Activated T-cell treated with anti-CD3 and anti-CD28 coated beads for 4 hours (primary cell): ENCODE measurements at places on chromosomes 11 and 22.

- DNase-seq = no peak
These were observed 26.6 kb upstream of the TTC12 start for GRCh38 chr11:113287801-113288200.

DNA sequence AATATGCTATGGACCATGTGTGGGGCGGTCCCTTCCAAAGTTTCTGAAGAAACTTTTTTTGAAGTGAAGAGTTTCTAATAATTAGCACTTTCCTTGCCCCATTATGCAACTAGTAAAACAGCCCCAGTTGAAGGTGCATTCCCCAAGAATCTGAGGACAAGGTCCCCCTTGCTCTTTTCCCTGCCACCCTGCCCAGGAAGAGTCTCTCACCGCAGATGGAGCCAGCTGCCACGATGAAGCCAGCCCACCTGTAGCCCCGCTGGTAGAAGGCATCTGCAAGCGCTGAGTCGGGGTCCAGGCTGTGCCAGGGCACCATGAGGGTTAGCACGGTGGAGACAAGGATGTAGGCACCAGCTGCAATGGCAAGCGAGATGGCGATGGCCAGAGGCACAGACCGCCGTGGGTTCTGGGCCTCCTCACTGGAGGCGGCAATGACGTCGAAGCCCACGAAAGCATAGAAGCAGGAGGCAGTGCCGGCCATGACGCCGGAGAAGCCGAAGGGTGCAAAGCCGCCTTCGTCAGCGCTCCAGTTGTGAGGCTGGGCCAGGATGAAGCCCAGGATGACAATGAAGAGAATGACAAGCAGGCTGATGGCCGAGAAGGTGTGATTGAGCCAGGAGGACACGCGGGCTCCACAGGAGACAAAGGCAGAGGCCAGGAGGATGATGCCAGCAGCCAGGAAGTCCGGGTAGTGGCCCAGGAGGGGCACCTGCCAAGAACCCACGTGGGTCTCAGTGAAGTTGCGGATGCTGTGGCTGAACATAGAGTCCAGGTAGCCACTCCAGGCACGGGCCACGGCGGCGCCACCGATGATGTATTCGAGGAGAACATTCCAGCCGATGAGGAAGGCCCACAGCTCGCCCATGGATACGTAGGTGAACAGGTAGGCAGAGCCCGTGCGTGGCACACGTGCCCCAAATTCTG lies 1.5 kb downstream of the SLC7A4 start:
- no peak for DNase-seq

DNA sequence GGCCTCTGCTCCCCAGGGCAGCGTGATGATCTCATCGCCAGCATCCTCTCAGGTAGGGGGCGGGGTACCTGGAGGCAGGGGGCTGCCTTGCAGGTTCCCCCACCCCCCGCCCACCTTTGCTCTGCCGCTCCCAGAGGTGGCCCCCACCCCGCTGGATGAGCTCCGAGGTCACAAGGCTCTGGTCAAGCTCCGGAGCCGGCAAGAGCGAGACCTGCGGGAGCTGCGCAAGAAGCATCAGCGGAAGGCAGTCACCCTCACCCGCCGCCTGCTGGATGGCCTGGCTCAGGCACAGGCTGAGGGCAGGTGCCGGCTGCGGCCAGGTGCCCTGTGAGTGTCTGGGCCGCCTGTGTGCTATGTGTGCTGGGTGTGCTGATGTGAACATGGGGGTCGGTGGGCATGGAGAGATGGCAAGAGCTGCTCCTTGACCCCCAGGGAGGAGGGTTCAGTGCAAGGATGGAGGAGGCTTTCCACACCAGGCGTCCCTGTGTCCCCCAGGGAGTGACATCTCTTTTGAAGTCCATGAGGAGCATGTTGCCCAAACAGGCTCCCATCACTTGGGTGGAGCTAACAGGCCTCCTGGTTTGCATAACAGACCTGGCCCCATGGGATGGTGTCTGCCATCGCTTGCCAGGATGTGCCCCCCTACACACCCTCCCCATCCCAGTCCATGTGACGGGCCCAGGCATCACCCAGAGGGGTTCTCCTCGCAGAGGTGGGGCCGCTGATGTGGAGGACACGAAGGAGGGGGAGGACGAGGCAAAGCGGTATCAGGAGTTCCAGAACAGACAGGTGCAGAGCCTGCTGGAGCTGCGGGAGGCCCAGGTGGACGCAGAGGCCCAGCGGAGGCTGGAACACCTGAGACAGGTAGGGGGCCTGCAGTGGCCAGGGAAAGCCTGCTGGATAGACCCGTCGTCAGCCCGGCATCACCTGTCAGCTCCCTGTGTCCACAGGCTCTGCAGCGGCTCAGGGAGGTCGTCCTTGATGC lies 14.1 kb downstream of the PLCB3 start:
- DNase-seq = no peak

DNA sequence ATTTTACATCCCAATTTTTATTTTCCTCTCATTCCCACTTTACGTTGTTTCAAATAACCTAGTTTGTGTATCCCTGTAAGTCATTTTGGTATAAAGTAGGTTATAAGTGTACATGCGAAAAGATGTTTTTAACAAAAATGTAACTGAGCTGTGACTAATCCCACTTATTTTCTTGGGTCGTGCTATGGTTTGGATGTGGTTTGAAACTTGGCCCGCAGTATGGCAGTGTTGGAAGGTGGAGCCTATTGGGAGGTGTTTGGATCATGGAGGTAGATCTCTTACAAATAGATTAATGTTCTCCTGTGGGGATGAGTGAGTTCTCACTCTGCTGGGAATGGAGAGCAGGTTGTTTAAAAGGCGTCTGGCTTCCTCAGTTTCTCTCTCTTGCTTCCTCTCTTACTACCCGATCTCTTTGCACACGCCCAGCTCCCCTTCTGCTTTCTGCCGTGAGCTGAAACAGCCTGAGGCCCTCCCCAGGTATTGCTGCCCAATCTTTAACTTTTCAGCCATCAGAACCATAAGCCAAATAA lies 7.2 kb downstream of the RPL27A start:
- no peak for DNase-seq

- no peak for DNase-seq
These were observed 67.4 kb downstream of the ZBTB44 start for GRCh38 chr11:130247319-130247718.

DNA sequence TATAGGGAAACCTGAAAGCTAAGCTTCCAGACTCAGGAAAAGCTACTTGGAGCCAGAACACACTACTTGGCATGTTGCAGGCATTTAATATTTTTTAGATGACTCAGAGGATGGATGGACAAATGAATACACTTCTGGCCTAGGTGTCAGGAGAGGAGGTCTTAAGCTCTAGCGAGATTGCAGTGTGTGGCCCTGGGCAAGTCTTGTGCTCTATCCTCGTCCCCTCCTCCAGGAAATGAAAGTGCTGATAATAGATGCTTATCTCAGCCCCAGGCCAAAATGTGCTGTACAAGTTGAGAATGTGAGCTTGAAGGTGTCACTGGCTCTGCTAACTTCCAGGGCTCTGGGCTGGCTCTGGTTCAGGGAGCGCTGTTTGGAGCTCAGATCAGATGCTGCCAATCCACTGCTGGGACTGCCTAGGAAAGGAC lies 136.3 kb downstream of the PKNOX2 start:
- DNase-seq = no peak

DNA sequence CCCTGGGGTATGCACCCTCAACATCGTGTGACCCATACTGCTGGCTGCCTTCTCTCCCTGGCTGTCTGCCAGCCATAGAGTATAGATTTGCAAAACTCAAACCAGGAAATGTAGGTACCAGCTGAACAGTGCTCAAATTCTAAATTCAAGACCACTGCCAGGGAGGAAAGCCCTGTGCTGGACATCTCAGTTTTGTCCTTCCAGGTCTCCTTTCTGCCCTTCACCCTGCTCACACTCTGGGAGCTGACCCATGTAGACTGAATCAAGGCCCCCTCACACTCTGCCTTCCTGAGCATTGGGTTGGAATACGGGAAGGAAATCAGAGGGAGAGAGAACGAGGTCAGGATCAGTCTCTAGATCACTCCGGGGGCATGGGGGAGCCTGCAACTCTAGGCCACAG lies 12.4 kb upstream of the DRD2 start:
- DNase-seq = no peak

DNA sequence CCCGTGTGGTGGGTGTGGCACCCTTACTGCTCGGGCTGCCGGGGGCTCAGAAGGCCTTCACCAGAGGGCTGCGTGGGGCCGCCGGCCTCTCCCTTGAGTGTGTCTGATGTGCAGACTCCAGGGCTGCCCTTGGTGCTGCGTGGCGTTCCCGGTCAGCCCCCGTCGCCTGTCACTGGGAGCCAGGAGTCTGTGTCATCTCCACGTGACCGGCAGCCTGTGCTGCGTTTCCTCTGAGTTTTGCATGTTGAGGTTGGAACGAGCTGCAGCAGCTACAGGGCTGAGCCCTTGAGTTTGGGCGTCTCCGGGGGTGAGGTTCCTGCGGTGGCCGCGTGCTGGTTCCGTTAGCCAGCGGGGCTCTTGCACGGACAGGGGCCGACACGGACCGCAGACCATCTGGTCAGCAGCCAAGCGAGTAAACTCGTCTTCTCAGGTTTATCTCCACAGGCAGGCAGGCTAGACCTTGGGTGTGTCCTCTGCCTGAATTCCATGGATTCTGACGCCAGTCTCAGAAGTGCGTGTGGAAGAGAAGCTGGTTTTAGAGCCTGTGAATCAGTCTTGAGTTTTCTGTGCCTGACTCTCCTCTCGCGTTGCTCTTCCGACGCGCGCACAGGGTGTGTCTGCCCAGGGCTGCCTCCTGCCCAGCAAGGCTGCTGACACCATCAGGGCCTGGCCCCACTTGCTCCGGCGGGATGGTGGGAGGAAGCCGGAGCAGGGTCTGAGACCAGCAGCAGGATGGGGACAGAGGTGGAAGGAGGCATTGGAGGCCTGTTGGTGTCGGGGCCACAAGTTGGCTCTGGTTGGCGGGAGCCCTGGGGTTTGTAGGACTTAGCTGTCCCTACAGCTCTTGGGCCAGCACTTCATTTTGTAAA lies 10.5 kb downstream of the PTDSS2 start:
- DNase-seq = no peak

DNA sequence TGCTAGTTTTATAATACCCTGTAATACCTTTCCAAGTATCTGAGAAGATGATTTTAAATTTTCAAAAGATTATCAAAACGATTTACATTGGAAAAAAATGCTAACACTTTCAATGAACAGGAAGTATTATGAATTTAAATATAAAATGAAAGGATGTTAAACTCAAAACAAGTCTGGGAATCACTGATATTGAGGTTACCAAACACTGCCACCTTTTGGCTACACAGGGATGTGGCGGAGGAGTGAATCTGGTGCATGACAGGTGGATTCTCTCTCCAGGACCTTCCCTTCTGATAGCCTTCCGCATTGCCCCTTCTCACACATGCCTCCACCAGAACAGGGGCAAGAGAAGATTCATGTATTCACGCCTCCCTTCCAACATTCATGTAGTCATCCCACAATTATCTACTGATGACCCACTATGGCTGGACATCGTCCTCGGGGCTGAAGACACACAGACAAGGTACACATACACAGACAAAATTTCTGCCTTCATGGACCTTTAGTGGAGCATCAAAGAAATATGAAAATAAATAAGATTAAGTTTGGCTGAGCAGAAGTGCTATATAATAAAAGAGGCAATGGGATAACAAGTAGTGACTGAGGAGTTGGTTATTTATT lies 34.7 kb downstream of the ATG16L2 start:
- peak; percentile 36 for DNase-seq

DNA sequence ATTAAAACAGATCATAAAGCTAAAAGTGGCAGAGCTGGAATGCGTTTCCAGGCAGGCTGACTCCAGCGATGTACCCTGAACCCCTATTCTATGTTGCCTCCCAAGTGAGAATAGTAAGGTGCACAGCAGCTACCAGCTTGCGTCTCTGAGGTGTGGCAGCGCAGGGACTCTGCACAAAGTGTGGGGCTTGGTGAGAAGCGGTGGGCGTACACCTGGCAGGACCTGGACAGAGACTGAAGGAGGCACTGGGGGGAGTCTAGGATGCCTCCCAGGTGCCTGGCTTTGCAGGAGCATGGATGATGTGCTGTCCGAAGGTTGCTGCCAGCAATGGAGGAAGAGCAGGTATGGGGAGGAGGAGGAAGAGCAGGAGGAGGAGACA lies 42.9 kb downstream of the AMPD3 start:
- DNase-seq = no peak

- no peak for DNase-seq
These were observed 5.8 kb downstream of the TTC38 start for GRCh38 chr22:46273432-46274148.

DNA sequence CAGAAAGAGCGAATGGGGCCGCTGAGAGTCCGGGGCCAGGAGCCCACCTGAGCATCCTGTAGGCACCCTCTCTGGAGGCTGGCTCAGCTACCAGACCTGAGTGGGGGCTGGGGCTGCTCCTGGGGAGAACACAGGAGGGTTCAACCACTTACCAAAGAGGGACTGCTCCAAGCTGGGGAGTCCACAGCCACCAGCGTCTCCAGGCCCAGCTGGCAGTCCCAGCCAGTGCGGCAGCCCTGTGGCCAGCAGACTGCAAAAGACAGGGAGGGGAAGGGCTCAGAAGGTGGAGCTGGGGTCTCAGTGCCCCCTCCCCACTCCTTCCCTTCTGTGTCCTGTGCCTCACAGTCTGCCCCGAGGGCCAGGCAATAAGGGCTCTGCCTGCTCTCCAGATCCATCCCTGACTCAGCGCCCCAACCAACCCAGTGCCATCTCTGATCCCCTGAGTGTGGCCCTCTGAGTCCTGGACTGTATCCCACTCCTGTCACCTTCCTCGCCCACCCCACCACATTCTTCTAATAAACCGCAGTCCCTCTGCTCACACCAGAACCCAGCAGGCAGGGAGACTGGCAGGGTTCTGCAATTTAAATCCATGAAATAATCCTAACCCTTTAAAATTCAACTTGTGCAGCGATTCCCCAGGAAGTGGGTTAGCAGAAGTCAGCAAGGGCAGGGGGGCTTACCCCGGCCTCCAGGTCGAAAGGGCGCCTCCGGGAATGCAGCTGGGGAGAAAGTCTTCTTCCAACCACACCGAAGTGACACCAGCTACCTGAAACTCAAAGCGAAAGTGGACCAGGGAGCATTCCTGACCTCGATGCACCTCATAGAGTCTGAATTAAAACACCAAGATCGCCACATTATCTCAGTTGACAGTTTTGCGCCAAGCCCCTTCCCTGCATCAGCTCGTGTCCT lies 13.3 kb downstream of the CHST1 start:
- DNase-seq = no peak

GRCh38 chr11:12454782-12455181 lies 77.4 kb downstream of the PARVA start:
- DNase-seq = no peak
